GM18507 (cell line): ENCODE measurements at places on chromosomes 2 and 18.

DNA sequence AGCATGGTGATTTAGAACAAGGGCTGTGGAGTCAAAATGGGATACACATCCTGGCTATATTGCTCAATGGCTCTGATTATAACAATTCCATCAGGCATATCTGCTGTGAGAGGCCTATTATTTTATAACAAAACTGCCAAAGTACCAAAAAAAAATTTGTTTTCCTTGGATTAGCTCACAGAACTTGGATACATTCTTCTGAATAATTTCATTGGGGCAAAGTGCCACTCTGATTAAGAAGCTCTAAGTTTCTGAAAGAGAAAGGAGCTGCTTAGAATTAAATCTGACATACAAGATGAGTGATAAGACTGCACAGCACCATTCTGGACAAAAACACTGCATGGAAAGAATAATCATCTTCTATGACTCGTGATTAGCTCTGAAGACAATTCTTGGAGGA is 85.7 kb downstream of the SMC6 start:
- no peak for DNase-seq

- peak; percentile 18 for DNase-seq
These were observed 1.8 kb downstream of the ZCCHC2 start for GRCh38 chr18:62524440-62525200.

- no peak for DNase-seq
These were observed 344.3 kb upstream of the RAB12 start for GRCh38 chr18:8264861-8265411.

GRCh38 chr2:212227755-212228154 is 310.8 kb downstream of the ERBB4 start:
- no peak for DNase-seq

GRCh38 chr2:209830722-209831465 is 59.3 kb downstream of the UNC80 start:
- DNase-seq = no peak

GRCh38 chr2:84876369-84876768 is 4.5 kb downstream of the TRABD2A start:
- no peak for DNase-seq

- DNase-seq = no peak
These were observed 17.9 kb downstream of the LDLRAD4 start for GRCh38 chr18:13236411-13236810.

- DNase-seq = no peak
These were observed 77.3 kb downstream of the FAM124B start for GRCh38 chr2:224324604-224325003.

GRCh38 chr2:107306881-107307280 is 420.9 kb upstream of the ST6GAL2 start:
- DNase-seq = no peak

DNA sequence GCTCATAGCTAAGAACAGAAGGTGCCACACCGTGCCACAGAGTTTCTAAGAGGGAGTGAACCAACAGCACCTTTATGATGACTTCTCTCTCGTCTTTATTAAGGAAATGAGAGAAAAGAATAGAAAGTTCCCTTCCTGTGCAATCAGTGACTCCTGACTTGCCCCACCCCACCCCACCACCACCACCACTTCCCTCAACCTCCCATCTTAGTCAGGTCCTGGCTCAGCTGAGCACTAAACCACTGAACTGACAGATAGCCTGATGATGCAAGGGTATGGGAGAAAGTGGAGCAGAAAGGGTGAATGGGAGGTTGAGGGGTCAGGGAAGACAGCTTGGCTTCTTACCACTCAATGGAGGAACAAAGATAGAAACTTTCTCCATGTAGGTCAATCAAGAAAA is 75.2 kb upstream of the RMDN2 start:
- no peak for DNase-seq

GRCh38 chr2:43507137-43507536 is 88.7 kb downstream of the THADA start:
- no peak for DNase-seq

- no peak for DNase-seq
These were observed 1.9 kb downstream of the SCYGR3 start for GRCh38 chr2:227612546-227613271.

DNA sequence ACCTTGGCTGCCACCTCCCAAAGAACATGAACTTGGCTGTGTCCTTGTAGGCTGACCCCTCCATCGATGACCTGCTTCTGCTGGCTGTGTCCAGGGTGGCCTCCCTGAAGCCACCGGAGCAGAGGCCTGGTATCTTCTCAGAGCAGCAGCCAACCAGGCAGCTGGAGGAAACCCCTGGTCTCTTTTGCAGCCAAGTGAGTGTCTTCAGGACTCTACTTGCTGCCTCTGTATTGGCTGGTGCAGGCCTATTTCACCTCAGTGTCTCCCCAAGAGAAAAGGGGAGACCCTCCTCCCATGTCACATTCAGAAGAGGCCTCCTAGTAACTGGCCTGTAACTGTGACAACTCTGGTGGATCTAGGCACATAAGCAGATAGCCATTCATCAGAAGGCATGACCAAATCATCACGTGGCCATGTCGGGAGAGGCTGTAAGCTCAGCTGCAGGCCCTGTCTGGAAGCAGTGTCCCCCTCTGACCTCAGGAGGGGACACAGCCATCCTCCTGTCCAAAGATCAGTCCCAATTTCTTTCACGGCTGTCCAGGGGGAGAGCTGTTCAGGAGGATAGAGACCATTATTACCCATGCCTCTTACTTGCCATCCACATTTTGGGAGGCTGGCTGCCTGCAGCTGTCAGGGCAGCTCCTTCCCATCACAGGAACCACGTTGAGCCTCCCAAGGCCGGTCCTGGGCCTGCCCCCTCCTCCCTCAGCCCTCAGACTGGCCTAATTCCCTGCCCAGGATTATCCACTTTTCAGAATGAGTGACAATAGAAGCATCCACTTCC is 20.9 kb upstream of the ROCK2 start:
- DNase-seq = no peak

- no peak for DNase-seq
These were observed 204.1 kb downstream of the ARHGAP15 start for GRCh38 chr2:143333168-143333791.

DNA sequence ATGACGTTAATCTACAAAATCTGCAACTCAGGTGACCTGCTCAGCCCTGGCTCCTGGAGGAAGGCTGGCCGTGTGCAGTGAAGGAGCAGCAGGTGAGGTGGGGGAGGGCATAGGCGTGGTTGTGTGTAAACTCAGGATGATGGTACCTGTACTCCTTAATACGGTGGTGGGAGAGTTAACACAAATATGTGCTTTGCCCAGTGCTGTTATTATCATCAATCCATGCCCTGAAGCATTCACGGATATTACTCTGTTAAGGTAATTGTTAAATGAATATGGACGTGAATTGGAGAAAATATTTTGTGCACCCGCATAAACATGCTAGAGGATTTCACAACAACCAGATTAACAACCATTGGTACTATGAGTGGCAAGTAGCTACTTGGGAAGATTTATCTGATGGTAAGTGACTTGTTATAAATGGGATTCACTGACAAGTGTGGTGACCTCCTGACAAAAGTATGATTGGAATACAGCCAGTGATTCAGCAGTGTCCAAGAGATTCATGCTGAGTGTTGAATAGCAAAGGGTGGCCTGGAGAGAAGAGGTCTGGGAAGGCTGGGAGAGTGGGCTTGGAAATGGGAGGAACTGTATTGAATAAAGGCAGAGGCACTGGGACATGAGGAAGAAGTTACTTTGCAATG is 194.1 kb downstream of the TPGS2 start:
- no peak for DNase-seq
